ENCODE measurements at places on chromosomes 1 and 21.

- no peak for DNase-seq
These were observed 54.7 kb downstream of the C1orf185 start for GRCh38 chr1:51156752-51157151.

DNA sequence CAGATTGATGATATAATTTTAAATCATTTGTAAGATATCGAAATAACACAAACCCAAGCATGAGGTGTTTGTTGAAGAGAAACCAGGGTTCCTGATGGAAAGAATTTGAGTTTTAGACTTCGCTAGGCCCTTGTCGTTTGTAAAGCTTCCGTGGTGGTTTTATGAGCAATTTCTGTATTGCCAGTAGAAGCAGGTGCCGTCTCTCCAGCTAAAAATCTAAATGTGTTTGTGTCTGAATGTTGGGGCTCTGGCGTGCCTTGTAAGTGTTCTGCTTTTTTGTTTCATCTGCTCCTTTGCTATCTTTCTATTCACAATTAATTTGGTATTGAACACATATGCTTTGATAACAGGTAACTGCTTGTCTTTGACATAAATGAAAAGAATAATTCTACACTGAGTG lies 27.5 kb downstream of the CHRM3 start:
- no peak for DNase-seq

- no peak for DNase-seq
These were observed 25.5 kb downstream of the MAN1A2 start for GRCh38 chr1:117392771-117393170.

DNA sequence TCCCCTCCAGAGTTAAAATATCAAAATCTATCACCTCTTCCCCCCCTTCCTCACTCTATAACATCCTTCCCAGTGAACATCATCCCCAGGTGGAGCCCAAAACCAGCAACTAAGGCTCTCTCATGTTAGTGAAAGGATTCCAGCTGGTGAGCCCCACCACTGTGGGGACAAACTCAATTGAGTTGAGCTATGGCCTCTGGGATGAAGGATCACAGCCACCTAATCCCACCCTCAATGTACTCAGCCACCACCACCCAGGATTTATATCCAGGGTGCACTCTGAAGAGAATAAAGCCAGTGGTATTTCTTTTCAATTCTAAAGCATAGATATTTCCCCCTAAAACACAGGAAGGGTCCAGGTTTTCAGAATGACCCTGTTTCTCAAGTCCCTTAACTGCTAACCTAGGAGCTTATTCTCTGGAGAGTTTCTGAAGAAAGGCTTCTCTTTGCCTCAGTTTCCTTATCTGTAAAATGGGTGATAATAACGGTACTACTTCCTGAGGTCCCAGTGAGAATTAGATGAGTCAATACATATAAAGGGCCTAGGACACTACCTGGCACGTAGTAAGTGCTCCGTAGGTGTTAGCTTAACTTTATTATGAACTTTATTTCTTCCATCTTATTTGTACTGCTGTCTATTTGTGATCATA lies 15.6 kb upstream of the BOLA1 start:
- no peak for DNase-seq

- DNase-seq, result no peak
These were observed 138.1 kb downstream of the MIS18A start for GRCh38 chr21:32140604-32141317.

DNA sequence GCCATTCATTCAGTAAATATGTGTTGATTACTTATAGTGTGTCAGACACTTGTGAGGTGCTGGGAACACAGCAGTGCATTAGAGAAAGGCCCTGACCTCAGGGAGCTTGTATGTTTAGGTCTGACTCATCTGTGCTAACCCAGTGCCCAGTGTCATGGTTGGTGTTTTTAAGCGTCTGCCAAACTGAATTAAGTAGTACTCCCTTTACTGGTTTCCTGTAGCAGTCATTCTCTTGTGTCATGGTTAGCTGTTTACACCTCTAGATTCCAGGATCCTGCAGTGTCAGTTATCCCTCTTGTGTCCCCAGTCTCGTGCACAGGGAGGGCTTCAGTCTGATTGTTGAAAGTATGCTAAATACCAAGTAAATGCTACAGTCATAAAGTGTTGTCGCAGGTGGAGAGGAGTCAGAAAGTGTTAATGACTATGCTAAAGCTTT lies 14.2 kb downstream of the UCK2 start:
- no peak for DNase-seq

DNA sequence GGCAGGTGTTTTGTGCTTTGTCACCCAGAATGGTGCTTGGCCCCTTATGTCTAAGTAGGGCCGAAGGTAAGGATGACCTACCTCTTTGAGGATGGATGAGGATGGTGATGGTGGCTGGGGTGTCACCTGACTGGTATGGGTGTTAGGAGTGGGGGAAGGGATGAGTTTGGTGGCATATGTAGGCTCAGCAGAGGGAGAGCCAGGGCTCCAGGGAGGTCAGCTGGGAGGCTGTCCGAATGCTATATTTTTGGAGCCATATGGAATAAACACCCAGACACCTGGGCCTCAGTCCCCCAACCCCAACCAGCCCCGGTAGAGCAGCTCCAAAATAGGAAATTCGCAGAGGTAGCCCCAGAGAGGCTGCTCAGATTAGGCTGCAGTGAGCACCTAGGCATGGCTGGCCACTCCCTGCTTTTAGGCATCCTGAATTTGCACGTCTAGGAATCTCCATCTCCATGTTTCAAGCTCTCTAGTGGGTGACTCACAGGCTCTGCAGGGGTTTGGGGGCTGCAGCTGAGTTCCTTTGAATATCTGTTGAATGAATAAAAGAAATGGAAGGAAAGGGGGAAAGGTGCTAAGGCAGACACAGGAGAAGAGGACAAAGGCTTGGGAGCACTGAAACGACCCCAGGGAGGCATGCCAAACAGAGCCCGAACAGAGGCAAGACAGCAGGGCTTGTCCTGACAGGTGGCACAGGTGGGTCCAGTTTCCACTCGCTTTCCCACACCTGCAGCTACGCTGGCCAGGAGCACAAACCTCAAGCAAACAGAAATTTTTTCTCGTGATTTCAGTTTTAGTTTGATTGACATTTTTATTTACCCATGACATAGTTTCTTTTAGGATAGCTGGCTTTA lies 135.3 kb upstream of the EDN2 start:
- no peak for DNase-seq

- DNase-seq, result no peak
These were observed 21.5 kb upstream of the TMCO2 start for GRCh38 chr1:40226192-40226591.

GRCh38 chr1:11930571-11931445 lies 3.7 kb upstream of the PLOD1 start:
- DNase-seq, result no peak

DNA sequence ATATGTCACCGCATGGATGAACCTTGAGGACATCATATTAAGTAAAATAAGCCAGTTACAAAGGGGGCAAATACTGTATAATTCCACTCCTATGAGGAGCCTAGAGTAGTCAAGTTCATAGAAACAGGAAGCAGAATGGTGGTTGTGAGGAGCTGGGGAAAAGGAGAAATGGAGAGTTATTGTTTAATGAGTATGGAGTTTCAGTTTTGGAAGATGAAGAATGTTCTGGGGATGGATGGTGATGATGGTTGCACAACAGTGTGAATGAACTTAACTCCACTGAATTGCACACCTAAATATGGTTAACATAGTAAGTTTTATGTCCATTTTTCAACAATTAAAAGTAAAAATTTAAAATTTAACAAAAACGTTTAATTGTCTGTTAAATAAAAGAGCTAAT lies 220.9 kb upstream of the JUN start:
- DNase-seq, result no peak

- no peak for DNase-seq
These were observed 27.6 kb upstream of the BCAS2 start for GRCh38 chr1:114609026-114609425.

GRCh38 chr1:94675373-94675772 lies 133.8 kb upstream of the F3 start:
- DNase-seq, result no peak

DNA sequence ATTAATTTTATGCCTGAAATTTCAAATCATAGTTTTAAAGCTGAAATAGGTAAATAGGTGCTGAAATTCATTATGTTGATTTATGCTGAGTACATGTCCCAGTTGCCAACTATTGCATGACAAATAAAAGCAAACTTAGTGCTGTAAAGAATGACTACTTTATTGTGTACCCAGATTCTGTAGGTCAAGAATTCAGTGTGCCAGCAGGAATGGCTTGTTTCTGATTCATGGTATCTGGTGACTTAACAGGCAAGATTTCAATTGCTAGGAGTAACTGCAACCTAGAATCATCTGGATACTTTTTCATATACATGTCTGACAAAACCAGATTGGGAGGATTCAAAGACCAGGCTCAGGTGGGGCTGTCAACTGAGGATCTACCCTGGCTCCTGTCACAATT lies 678.4 kb upstream of the ADAMTS5 start:
- DNase-seq, result no peak

DNA sequence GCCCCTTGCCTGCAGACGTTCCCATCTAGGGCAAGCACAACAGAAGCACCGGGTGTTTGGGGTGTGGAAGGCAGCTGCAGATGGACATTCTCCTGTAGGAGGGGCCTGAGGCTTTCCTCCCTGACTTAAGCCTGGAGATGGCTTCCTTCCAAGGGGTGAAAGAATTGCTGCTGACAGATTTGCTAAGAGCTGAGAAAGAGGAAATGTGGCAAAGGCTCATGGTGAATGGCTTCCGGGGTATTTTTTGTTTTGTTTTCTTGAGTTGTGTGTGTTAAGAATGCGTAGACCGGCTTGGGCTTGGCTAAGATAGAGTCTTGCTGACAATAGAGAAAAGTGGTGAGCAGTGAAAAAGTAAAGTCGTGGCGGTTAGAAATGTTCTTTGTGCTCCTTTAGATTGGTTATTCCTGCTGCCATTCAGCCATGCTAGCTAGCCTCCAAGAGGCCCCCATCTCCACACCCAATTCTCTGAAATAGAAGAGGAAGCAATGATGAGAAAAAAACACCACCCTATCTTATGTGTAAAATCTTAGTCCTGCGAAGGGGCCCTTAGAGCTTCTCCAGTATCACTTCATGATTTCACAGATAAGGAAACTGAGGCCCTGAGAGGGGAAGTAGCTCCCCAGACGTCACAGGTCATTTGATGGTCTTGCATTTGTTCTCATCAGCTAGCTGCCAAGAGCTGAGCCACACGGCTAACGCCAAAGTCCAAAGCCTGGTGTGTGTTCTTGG lies 36.9 kb downstream of the EIF2D start:
- DNase-seq, result no peak

GRCh38 chr1:204025917-204026707 lies 46.8 kb upstream of the SOX13 start:
- no peak for DNase-seq

DNA sequence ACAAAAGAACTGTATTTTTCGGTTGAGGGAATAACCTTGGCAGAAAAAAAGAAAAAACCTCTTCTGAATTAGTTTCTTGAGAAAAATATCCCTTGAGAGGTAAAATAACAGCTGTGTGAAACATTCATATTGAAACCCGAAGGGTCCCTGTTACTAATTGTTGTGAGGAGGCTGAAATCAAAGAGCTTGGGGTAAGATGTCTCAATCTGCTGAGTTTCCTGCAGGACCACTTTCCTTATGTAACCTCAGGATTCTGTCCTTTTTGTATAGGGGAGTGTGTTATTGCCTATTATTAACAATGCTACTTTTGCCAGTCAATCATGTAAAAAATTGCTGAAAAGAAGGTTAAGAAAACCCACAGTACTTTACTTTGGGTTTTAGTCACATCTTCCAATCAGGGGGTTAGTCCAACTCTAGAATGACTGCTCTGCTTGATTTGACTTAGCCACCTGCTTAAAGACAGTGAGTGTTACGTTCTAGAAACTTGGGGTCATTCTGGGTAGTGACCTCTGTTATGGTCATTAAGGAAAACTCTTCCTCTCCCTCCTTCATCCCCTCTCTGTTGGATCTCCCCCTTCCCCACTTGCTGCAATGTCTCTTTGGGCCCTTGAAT lies 138.8 kb downstream of the GIPC2 start:
- no peak for DNase-seq

GRCh38 chr1:67830928-67831830 lies 2.1 kb downstream of the GNG12 start:
- DNase-seq, result no peak

- no peak for DNase-seq
These were observed 648.0 kb upstream of the PLXNA2 start for GRCh38 chr1:208892147-208892546.

DNA sequence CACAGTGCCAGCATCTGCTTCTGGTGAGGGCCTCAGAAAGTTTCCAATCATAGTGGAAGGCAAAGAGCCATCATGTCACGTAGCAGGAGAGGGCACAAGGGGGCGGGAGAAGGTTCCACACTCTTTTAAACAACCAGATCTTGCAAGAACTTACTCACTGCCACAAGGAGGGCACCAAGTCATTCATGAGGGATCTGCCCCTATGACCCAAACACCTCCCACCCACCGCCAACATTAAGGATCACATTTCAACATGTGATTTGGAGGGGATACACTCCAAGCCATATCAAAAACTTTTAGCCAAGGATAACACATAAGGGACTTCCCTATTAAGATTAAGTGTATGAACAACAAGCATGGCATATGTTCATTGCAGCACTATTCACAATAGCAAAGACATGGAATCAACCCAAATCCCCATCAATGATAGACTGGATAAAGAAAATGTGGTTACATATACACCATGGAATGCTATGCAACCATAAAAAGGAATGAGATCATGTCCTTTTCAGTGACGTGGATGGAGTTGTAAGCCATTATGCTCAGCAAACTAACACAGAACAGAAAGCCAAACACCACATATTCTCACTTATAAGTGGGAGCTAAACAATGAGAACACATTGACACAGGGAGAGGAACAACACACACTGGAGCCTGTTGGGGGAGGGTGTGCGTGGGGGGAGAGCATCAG lies 19.9 kb upstream of the SLC35F3 start:
- no peak for DNase-seq

DNA sequence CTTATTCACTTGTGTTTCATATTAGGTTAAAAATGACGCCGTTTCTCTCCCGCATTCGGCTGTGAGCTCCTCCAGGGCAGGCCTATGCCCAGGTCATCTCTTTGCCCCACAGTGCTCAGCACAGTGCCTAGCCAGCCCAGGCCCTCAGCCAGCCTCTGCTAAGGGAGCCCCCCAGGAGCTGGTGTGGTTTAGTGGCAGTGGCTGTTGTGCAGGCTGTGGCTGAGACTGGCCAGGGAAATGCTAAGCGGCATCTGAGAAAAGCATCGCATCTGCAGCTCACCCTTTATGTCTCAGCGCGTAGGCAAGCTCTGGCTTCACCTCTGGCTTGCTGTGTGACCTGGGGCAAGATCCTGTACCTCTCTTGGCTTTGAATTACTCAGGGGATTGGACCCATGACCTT lies 275.1 kb downstream of the TRABD2B start:
- no peak for DNase-seq

GRCh38 chr1:91345395-91346005 lies 59.1 kb downstream of the HFM1 start:
- no peak for DNase-seq

- DNase-seq, result no peak
These were observed 9.8 kb upstream of the SLC30A1 start for GRCh38 chr1:211588711-211589110.
